ENCODE measurements at places on chromosomes 2 and 18.
A peak's percentile ranks its signal among the peaks of the same experiment; 100 is the strongest.

DNA sequence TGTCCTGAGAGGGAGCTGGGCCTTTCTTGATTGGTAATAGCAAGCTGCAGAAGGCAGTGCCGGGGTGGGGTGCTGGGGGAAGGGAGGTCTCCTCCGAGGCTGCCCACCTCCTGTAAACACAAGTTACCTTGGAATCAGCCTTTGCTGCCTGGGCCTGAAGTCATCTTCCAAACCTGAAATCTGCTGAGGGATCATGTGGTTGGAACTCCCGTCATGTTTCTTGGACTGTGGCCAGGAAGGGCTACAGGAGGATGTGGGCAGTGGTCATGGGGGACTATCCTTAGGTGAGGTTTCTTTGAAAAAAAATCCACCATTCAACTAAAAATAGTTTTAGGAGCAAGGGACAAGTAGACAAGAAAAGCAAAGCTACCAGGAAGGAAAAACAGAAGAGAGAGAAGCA, 74.2 kb downstream of the CDK15 start:
- H3K4me1 ChIP-seq = peaks cover 2% of the 10 kb centered on the region
- no peaks in the 10 kb centered on the region for H3K27me3 ChIP-seq
- no peak for DNase-seq
- no peak overlapping the region for H3K4me3 ChIP-seq
- H3K27ac ChIP-seq = no peak overlapping the region

- no peak overlapping the region for H3K4me3 ChIP-seq
- H3K27ac ChIP-seq = no peak overlapping the region
- no peaks in the 10 kb centered on the region for H3K4me1 ChIP-seq
- no peaks in the 10 kb centered on the region for H3K36me3 ChIP-seq
These were observed 997.9 kb upstream of the CELF4 start for GRCh38 chr18:38563396-38563980.

- H3K27ac ChIP-seq = peak overlapping the region; percentile 79
- H3K36me3 ChIP-seq = no peaks in the 10 kb centered on the region
- H3K4me1 ChIP-seq = peaks cover 6% of the 10 kb centered on the region
- H3K4me3 ChIP-seq = no peak overlapping the region
These were observed 8.2 kb upstream of the CHRNA1 start for GRCh38 chr2:174772472-174772801.

DNA sequence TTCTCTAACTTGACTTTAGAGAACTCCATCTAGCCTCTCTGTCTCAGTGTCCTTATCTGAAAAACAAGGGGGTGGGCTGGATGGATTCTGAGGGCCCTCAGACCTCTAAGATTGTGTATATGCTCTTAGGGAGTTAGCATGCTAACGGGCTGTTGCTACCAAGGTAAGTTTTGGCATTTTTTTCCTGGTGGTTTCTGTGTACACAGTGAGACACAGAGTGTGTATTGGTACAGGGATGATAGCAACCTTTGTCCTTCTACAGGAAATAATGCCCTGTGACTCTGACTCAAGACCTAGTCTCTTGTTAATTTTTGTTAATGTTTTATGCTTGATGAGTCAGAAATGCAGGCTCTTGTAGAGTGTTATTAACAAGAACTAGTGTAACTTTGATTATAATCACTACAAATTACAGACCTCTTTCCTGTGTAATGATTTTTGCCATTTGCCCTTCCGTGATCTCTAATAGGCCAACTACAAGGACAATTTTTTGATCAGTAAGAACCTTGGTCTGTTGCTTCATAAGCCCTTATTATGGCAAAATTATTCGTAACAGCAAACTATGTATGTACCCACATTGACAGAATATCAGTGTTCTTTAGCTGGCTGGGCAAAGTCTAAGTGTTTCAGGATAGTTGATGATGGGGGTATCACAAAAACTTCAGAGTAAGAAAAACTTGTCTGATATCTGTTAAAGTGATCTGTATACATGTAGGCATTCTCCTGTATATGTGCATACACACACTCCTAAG, 89.7 kb downstream of the SPTBN1 start:
- no peaks in the 10 kb centered on the region for H3K27me3 ChIP-seq
- no peaks in the 10 kb centered on the region for H3K36me3 ChIP-seq
- no peak overlapping the region for H3K4me3 ChIP-seq
- DNase-seq = no peak

DNA sequence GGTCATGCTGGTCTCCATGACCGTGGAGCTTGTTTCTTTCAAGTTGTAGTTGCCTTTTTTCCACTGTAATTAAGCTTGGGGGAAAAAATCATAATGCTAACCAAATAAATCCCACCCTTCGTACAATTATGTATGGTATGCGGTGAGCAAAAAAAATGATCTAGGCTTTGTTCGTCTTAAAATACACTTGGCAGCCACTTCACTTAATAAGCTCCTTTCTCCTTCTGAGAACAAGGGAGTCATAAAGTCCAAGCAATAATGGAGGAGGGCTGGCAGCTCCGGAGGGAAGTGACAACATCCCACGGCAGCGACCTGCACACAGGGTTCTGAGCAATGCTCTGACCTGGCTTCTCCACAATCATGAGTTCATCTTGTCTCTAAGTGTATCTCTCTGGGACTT, 91.2 kb upstream of the KLHL29 start:
- H3K36me3 ChIP-seq = no peaks in the 10 kb centered on the region
- H3K27me3 ChIP-seq = no peaks in the 10 kb centered on the region
- no peak overlapping the region for H3K27ac ChIP-seq
- no peaks in the 10 kb centered on the region for H3K4me1 ChIP-seq

DNA sequence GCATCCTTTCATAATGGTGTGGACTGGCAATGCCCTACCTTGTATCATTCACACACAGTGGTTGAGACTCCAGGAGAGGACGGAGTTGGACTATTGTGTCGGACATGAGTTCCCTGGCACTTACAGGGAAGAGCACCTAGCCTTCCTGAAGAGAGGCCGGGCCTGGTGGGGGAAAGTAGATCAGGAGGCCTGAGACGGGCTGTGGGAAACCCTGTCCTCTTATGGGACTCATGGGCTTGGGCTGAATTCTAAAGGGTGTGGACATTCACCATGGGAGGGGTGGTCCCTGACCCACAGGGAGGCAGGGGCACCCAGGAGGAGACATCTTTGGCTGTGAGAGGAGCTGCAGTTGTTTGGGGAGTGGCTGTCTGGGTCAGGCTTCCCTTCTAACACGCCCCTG, 286.5 kb downstream of the PHLPP1 start:
- H3K4me1 ChIP-seq = no peaks in the 10 kb centered on the region
- DNase-seq = no peak
- H3K27me3 ChIP-seq = no peaks in the 10 kb centered on the region
- no peak overlapping the region for H3K27ac ChIP-seq
- H3K4me3 ChIP-seq = no peak overlapping the region
